H9 (cell line): ENCODE measurements at places on chromosomes 13 and 19. TPM values are rescaled to one million over a fixed set of nuclear protein-coding genes. Genes with fewer than 3 reads are reported as not detected.

DNA sequence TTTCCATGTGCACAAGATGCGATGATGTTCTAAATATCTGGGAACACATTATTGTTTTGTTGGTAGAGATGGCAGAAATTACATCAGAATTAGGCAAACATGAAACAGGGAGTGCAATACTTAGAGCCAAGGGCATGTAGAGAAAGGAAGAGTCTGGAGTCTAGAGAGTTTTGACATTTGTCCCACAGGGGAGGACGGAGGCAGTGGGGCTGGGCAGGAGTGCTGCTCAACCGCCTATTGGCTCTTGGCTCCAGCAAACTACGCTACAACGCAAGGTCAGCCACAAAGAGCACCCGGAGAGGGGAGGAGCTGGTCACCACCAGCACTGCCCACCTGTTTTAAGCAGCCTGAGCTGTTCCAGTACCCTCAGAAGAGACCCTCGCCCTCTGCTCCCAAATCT, 108.3 kb downstream of the ABCC4 start:
- no peak for DNase-seq

- no peak for DNase-seq
These were observed 462.0 kb upstream of the SPRY2 start for GRCh38 chr13:80802946-80803345.

Gene KCNN4
- 0.26 TPM in 1 of 2 replicates, not detected in the other for total RNA-seq

Gene CBY2
- total RNA-seq, result not detected in 2 replicates

Gene PDX1
- not detected in 2 replicates for total RNA-seq
